ENCODE measurements at places on chromosomes 3 and 15. TPM values are rescaled to one million over a fixed set of nuclear protein-coding genes. Genes with fewer than 3 reads are reported as not detected.

DNA sequence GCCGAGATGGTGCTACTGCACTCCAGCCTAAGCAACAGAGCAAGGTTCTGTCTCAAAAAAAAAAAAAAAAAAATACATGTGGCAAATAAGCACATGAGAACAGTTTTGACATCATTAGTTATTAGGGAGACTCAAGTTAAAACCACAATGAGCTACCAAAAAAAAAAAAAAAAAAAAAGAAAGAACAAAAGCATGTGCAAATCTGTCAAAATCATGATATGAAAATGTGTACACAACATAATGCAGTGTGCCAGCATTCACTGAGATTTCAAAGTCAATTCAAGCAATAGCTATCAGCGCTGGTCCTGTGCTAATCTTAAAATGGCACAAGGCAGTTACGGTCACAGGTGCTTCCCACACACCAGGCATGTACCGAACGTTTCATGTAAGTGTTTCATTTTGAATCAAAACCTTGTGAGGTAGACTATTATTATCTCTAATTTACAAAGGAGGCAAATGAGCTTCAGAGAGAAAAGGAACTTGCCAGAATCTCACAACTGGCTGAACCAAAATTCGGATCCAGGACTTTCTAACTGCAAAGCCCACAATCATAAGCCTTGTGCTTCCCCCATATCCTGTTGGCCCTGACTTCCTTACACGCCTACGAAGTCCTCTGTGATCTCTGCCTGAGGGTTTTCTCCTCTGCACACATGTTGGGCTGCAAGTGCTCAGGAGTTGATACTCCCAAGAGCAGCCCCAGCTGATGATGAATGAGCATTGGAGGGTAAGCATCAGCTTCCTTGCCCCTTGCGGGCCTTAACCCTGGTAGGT lies 200.1 kb upstream of the PROK2 start:
- no peaks in the 10 kb centered on the region for H3K27me3 ChIP-seq
- no peak overlapping the region for H3K4me3 ChIP-seq
- peaks cover 20% of the 10 kb centered on the region for H3K4me1 ChIP-seq
- no peak for DNase-seq

- no peaks in the 10 kb centered on the region for H3K27me3 ChIP-seq
- peaks cover 47% of the 10 kb centered on the region for H3K4me1 ChIP-seq
- peak; percentile 91 for DNase-seq
- peak overlapping the region; percentile 67 for H3K27ac ChIP-seq
- no peaks in the 10 kb centered on the region for H3K36me3 ChIP-seq
Observed at GRCh38 chr3:149589332-149589731, 68.5 kb downstream of the WWTR1 start.

- H3K36me3 ChIP-seq: peaks cover 6% of the 10 kb centered on the region
- DNase-seq: peak; percentile 81
Observed at GRCh38 chr15:80776420-80777045, 2.6 kb upstream of the CEMIP start.

DNA sequence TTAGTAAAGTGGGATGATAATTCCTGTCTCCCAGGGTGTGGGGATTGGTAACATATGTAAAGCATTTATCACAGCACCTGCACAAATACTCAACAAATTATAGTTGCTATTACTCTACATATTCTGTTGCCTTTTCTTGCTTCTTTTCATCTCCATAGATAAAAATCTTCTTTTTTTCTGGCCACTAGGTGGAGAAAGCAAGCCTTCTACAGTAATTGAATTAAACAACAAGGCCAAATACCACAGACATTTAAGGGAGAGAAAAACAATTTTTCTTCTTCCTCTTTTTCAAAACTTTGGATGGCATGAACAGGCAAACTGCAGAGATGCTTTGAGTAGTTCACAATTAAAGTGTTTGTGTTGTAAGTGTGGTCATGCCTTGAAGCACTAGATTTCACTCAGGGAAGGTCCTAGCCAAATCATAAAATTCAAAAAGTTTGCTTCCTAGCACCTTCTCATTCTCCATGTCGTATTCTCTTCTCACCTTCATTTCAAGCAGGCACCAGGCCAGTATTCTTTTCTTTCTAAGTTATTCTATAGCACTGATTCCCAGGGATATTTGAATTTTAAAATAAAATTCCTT lies 493.4 kb upstream of the TGFBR2 start:
- no peak overlapping the region for H3K4me3 ChIP-seq
- DNase-seq: peak; percentile 70
- H3K27me3 ChIP-seq: no peaks in the 10 kb centered on the region
- no peak overlapping the region for H3K27ac ChIP-seq
- H3K4me1 ChIP-seq: peaks cover 17% of the 10 kb centered on the region
- no peaks in the 10 kb centered on the region for H3K36me3 ChIP-seq

DNA sequence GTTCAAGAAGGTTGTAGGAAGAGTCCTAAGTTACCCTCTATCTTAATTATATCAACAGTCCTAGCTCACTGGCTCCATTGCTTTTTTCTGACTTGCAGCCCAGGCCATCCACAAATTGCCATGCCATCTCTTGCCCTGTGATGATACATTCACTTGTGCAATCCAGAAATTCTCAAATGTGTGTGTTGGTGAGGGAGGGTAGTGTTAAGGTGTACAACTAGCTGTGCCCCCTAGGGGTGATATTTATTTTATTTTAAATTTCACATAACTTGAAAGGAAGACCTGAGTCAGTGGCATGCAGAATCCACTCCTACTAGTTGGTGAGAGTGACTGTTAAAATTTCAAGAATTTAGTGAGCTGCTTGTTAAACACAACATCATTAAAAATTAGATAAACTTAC lies 156.1 kb upstream of the ANKRD28 start:
- no peaks in the 10 kb centered on the region for H3K36me3 ChIP-seq
- DNase-seq: peak; percentile 14
- H3K27ac ChIP-seq: no peak overlapping the region
- H3K4me3 ChIP-seq: no peak overlapping the region
- H3K27me3 ChIP-seq: no peaks in the 10 kb centered on the region

GRCh38 chr3:129377615-129378014 lies 50.8 kb downstream of the EFCAB12 start:
- DNase-seq: no peak
- no peak overlapping the region for H3K27ac ChIP-seq
- H3K36me3 ChIP-seq: no peaks in the 10 kb centered on the region
- H3K4me3 ChIP-seq: no peak overlapping the region

DNA sequence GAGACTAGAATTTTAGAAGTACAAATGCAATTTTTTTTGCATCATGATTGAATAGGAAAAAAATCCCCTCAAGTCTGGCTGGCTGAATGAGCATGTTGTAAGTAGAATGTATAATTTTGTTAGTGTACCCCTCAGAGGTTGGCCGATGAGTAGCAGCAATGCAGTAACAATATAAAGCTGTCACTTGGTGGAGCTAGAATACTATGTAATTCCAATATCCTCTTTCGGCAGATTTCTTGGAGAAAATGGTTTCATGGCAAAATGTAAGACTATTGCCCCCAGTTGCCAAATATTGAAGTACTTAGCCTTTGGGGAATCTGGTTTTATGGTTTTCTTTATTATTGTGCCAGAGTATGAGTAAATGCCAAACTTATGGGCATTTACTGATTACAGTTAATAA lies 39.8 kb upstream of the SGO1 start:
- H3K27me3 ChIP-seq: no peaks in the 10 kb centered on the region
- no peaks in the 10 kb centered on the region for H3K4me1 ChIP-seq
- H3K27ac ChIP-seq: no peak overlapping the region
- peak; percentile 57 for DNase-seq

- H3K4me3 ChIP-seq: no peak overlapping the region
- no peaks in the 10 kb centered on the region for H3K27me3 ChIP-seq
- H3K4me1 ChIP-seq: peaks cover 25% of the 10 kb centered on the region
- no peak for DNase-seq
- no peaks in the 10 kb centered on the region for H3K36me3 ChIP-seq
- H3K27ac ChIP-seq: peak overlapping the region; percentile 88
Observed at GRCh38 chr15:81190922-81191507, 5.7 kb upstream of the IL16 start.

Gene KIF15
- total RNA-seq: 3.9 TPM

DNA sequence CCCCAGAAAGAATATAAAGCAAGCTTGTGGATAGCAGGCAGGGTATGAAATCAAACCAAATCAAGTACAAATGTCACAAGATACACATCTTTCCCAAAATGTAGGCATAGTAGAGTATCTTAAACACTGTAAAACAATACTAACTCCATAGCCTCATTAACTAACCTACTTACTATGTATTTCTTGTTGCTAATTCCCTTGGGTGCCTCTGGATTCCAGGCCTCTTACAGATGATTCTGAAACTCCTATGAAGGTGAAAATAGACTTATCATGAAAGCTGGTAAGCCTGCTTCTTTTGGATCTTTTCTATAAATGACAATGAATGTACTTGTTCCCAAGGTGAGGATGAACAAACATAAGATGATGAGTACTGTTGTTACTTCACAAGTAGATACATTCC lies 93.8 kb downstream of the FRMD5 start:
- no peaks in the 10 kb centered on the region for H3K27me3 ChIP-seq
- peaks cover 47% of the 10 kb centered on the region for H3K4me1 ChIP-seq
- H3K27ac ChIP-seq: peak overlapping the region; percentile 89
- DNase-seq: peak; percentile 74

- no peaks in the 10 kb centered on the region for H3K4me1 ChIP-seq
- no peak within 1 kb of the TSS for H3K27ac ChIP-seq
- no peak within 1 kb of the TSS for H3K4me3 ChIP-seq
- H3K36me3 ChIP-seq: no peaks in the 10 kb centered on the region
- no peak for DNase-seq
Observed at GRCh38 chr3:193378706-193379105, at the start of gene ATP13A5. ATP13A5 (minus strand) TSS chr3:193378753; CDS start chr3:193378725, 28 bp downstream.

Gene MYZAP
- total RNA-seq: not detected

- peak; percentile 86 for DNase-seq
- no peaks in the 10 kb centered on the region for H3K36me3 ChIP-seq
- H3K27ac ChIP-seq: no peak overlapping the region
- H3K27me3 ChIP-seq: no peaks in the 10 kb centered on the region
- H3K4me3 ChIP-seq: peak overlapping the region; percentile 50
Observed at GRCh38 chr3:16048435-16049318, 125.8 kb upstream of the GALNT15 start.

DNA sequence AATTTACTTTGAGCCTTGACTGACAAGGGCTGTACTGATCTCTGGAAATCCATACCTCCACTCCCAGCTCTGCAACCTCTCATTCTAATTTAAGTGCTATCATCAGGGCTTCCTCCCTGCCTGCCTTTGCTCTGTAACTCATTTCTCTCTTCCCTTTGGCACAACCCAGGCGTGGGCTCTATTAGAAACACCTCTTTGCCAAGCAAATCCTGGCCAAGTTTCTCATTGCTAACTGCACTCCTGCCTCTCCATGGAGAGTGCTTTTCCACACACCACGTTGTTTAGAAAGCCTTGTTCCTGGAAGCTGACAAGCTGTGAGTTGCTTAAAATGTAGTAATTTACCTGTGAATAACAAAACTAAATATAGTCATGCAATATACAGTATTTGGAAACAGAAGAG lies 20.1 kb upstream of the FSTL1 start:
- no peaks in the 10 kb centered on the region for H3K27me3 ChIP-seq
- no peaks in the 10 kb centered on the region for H3K36me3 ChIP-seq
- peak overlapping the region; percentile 29 for H3K27ac ChIP-seq
- peak overlapping the region; percentile 33 for H3K4me3 ChIP-seq
- peak; percentile 62 for DNase-seq
- H3K4me1 ChIP-seq: peaks cover 60% of the 10 kb centered on the region

GRCh38 chr15:92979011-92979701 lies 79.0 kb downstream of the CHD2 start:
- DNase-seq: peak; percentile 23
- H3K4me3 ChIP-seq: no peak overlapping the region
- H3K27me3 ChIP-seq: no peaks in the 10 kb centered on the region
- no peaks in the 10 kb centered on the region for H3K4me1 ChIP-seq

DNA sequence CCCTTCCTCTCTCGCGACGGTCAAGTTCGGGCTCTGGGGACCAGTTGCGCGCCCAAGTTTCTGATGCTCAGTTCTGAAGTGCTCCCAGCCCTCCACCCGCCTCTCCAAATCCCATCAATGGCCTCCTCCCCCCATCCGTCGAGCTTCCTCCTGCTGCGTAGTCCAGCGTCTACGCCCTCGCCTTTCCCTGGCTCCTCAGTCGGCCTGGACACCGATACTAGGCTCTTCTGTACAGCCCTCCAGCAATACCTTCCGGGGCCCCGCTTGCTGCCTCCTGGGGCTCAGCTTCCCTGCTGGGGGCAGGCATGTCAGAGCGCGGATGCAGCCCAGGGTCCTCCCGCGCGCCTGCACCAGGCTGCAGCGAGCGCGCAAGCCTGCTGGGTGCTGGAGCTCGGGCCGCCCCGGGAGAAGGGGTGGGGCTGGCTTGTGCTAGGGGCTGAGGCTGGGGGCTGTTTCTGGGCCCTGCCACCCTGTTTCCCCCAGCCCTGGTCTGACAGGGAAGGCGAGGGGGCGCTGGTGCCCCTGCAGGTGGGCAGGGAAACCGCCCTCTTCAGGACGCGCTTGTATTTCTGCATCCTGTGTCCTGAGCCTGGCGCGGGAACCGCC lies 353.3 kb upstream of the SUCLG2 start:
- H3K27me3 ChIP-seq: no peaks in the 10 kb centered on the region
- DNase-seq: no peak
- no peak overlapping the region for H3K4me3 ChIP-seq

DNA sequence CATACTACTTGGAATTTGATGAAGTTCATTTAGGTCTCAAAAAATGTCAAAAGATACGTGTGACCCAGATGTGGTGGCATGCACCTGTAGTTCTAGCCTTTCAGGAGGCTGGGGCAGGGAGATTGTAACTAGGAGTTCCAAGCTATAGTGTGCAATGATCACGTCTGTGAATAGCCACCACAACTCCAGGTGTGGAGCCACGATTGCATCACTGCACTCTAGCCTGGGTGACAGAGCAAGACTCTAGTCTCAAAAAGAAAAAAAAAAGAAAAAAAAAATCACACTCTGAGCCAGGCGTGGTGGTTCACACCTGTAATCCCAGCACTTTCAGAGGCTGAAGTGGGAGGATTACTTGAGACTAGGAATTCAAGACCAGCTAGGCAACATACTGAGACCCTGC lies 14.2 kb downstream of the MAP4 start:
- DNase-seq: no peak
- H3K4me3 ChIP-seq: no peak overlapping the region
- no peaks in the 10 kb centered on the region for H3K4me1 ChIP-seq
- H3K27ac ChIP-seq: no peak overlapping the region
- no peaks in the 10 kb centered on the region for H3K27me3 ChIP-seq

DNA sequence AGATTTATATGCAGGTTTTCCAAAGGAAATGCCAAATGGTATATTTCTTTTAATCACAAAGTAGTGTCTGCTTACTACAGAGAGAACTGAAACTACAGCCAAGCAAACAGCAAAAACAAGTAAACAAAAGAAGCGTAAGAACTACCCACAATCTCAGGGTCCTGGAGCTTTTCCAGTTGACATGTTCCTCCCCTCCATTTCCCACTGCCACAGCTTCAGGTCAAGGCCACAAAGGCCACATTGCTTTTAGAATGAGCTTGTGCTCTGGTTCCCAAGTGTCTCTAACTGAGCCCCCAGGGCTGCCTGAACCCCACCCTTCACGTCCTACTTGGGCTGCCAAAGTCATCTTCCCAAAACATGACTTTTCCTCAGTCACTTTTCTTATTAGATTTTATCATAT lies 24.1 kb downstream of the CTDSPL start:
- no peak overlapping the region for H3K4me3 ChIP-seq
- H3K27me3 ChIP-seq: no peaks in the 10 kb centered on the region
- no peaks in the 10 kb centered on the region for H3K4me1 ChIP-seq
- DNase-seq: no peak
- no peaks in the 10 kb centered on the region for H3K36me3 ChIP-seq

Gene CCR9
- not detected for total RNA-seq
